ENCODE measurements at places on chromosomes 12 and 14. TPM values are rescaled to one million over a fixed set of nuclear protein-coding genes. Genes with fewer than 3 reads are reported as not detected.

DNA sequence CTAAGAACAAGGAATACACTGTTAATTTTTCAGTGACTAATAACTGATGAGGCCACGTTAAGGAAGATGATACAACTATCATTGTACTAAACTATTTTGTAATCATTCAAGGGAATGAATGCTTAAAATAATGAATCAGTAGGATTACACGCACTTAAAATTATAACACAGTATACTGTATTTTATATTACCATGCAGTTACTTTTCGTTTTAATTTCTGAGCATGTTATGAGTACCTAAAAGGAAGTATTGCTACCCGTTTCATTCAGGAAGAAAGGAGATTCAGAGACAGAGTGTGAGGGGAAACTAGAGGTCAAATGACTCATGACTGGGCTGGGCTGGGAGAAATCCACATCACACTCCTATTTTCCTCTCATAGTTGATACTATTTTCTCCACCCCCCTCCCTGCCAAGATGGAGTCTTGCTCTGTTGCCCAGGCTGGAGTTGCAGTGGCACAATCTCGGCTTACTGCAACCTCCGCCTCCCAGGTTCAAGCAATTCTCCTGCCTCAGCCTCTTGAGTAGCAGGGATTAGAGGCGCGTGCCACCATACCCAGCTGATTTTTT lies 202.0 kb downstream of the PPM1H start:
- peak; percentile 83 for DNase-seq

TMEM229B gene
- total RNA-seq: not detected

DNA sequence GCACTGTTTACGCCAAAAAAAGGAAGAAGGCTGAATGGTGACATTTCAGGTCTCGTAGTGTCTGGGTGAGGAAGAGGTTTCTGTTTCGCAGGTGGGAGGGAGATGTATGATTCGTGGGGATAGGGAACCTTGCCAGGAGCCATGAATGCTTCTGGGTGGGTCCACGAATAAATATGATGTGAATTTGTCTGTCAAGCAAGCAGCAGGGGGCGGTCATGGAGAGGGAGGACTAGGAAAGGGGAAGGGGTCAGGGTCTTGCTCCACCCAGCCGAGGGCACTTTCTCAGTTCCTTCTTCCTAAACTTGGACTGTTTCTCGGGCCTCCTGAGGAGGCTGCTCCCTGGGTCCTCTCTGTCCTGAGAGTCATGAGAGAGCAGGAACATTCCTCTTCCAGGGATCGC lies 72.5 kb downstream of the LGMN start:
- no peak for DNase-seq

DNA sequence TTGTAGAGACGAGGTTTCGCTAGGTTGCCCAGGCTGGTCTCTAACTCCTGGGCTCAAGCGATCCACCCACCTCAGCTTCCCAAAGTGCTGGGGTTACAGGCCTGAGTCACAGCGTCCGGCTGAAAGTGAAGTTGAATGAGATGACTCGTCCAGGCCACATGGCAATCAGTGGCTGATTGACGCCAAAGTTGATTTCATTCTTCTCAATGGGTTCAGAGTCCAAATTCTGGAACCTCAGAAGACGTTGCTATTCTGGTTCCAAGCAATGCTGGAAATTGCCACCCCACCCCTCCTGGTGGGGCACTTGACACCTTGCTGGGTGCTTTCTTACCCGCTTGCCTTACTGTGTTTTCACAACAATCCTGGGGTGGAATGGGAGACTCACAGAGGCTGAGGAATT lies 14.9 kb downstream of the ABCB9 start:
- DNase-seq: peak; percentile 55

DNA sequence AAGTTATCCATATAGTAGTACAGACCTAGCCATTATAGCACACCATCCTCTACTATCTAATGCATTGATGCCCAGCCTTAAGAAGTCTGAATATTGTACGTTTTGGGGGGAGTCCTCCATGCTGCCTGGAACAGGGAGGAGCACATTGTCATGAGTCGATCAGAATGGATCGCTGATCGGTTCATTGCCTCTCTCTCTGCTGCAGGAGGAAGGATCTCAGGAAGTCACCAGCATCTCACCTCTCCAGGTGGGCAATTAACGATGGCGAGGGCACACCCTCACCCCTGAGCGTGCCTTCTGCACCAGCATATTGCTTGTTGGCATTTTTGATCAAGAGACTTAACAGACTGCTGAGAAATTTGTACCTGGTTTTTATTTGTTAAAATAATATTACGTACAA lies 11.5 kb downstream of the CCND2 start:
- no peak for DNase-seq

POTEM gene
- not detected for total RNA-seq

DNAJC22 gene
- total RNA-seq: 22.0 TPM

DNA sequence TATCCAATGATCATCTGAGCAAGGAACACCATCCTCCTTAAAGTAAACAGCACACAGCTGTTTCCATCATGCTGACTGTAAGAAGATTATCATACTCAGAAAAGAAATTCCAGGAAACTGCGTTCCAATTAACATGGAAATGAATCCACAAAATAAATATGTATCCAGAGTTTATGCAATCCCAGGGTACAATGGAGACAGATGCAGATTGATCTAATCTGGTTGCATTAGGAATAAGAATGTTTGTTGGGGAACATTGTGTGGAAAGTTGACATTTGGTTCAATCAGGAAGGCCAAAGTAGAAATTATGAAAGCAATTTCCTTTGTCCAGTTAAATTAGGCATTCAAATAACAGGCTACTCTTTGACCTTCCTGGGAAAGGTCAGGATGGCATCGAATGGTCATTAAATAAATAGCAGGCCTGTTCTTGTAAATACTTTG lies 236.9 kb upstream of the AMIGO2 start:
- no peak for DNase-seq

GRCh38 chr12:104631867-104632266 lies 175.1 kb downstream of the CHST11 start:
- DNase-seq: no peak

GRCh38 chr12:112488257-112488876 lies 69.6 kb downstream of the PTPN11 start:
- no peak for DNase-seq

- DNase-seq: no peak
Measured at GRCh38 chr12:109358154-109358869, 10.6 kb downstream of the MYO1H start.

DNA sequence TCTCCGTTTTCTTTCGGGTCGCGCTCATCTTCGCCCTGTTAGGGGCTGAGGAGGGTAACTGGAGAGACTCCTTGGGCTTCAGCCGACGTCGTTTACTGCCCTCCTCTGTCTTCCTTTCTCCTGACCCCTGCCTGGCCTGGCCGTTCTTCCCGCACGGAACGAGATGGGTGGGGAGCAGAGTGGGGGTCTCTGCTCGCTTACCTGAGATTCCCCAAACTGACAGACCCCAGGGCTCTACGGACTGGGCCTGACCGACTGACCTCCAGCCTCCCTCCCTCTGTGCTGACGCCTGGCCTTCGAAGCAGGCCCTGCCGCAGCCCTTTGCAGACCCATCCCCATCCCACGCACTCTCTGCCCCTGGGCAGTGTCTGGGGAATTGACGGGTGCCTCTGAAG lies 439 bp downstream of the GOLGA5 start:
- no peak for DNase-seq

- DNase-seq: no peak
Measured at GRCh38 chr12:109476807-109477184, 304 bp downstream of the KCTD10 start.

- DNase-seq: peak; percentile 44
Measured at GRCh38 chr14:94129758-94130414, 482 bp upstream of the IFI27L2 start.

AQP5 gene
- not detected for total RNA-seq

KLRB1 gene
- not detected for total RNA-seq

SERPINA1 gene
- total RNA-seq: 1.1 TPM

GRCh38 chr12:62738616-62739015 lies 196.3 kb downstream of the PPM1H start:
- DNase-seq: no peak

- DNase-seq: no peak
Measured at GRCh38 chr12:5222729-5223128, 179.1 kb downstream of the KCNA5 start.

KCNH3 gene
- 3.2 TPM for total RNA-seq

All from Caki2 (cell line).